Endodermal cell (in vitro differentiated cells): ENCODE measurements at places on chromosomes 2 and 18. TPM values are rescaled to one million over a fixed set of nuclear protein-coding genes. Genes with fewer than 3 reads are reported as not detected.

GRCh38 chr2:104033399-104033798, 820.5 kb upstream of the POU3F3 start:
- H3K36me3 ChIP-seq = no peaks in the 10 kb centered on the region
- H3K4me1 ChIP-seq = no peaks in the 10 kb centered on the region
- H3K27me3 ChIP-seq = no peaks in the 10 kb centered on the region

DNA sequence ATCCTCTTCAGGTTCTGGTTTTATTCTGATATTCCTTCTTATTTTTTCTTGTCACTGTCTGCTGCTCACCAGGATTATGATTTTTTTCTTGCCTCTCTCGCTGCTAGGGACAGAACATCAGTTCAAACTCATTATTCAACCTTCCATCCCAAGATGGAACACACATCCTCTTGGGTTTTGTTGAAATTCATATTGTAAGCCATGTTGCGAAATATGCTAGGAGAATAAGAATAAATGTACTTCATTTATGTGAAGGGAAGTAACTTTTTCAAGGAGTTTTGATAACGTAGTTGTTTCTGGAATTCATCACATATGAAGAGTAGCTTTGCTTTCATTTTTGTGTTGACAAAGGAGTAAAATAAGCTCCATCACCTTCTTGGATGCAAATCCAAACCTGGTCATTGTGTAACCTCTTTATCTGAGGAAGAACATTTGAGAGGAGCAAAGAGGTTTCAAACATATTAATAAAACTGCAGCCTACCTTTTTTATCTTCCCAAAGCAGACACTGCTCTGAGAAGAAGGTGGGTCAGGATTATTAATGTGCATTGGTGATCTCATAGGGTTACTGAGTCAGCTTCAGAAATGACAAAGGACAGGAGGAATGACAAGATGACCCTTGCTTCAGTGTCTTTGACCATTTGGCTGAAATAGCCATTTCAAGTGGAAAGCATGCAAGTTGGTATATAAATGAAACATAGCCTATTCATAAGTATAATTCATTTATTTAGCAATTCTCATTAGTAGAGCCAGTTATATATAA, 280.0 kb downstream of the GULP1 start:
- no peaks in the 10 kb centered on the region for H3K4me1 ChIP-seq
- no peaks in the 10 kb centered on the region for H3K36me3 ChIP-seq
- no peak for DNase-seq
- H3K4me3 ChIP-seq = no peak overlapping the region

- no peak for DNase-seq
- H3K4me3 ChIP-seq = no peak overlapping the region
- H3K27ac ChIP-seq = no peak overlapping the region
Observed at GRCh38 chr2:178514664-178515063, 34.4 kb downstream of the PLEKHA3 start.

DNA sequence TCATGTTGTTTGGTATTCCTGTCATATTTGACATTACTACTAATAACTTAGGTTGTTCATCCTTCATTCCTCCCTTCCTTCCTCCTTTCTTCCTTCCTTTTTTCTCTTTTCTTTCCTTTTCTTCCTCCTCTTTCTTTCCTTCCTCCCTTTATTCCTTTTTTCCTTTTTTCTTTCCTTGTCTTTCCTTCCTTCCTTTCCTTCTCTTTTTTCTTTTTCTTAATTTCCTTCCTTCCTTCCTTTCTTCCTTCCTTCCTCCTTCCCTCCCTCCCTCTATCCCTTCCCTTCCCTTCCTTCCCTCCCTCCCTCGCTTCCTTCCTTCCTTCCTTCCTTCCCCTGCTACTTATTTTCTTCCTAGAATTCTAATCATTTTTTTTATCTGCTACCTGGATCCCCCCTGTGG, 66.1 kb downstream of the CTNNA2 start:
- H3K4me1 ChIP-seq = no peaks in the 10 kb centered on the region
- no peak overlapping the region for H3K27ac ChIP-seq
- H3K4me3 ChIP-seq = no peak overlapping the region
- DNase-seq = no peak

DNA sequence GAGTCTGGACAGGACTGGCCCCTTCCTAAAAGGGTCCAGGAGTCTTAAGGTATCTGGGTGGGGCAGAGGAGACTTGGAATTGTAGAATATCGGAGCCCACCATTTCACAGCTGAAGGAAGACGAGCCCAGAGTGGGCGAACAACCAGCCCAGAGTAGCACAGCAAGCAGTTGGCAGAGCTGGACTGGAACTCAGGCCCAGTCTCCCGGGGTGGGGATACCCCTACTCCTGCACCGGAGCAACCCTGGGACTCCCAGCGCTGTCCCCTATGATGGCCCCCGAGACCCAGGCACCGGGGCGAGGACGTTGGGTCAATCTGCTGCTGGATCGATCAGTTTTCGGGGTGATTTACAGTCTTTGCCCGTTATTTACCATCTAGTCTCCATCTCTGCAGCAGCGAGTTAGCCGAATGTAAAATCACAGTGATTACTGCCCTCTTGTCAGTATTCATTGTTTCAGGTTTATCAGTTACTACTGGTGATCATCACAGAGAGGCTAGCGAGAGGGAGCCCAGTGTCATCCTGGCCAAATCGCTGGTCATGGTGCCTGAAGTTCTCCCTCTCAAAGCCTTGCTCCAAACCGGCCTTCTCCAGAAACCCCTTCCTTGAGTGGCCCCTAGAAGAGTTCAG, 75.3 kb downstream of the SMAD7 start:
- H3K27me3 ChIP-seq = no peaks in the 10 kb centered on the region
- no peak for DNase-seq
- peaks cover 15% of the 10 kb centered on the region for H3K4me1 ChIP-seq
- no peak overlapping the region for H3K4me3 ChIP-seq
- H3K27ac ChIP-seq = no peak overlapping the region
- H3K36me3 ChIP-seq = no peaks in the 10 kb centered on the region

DNA sequence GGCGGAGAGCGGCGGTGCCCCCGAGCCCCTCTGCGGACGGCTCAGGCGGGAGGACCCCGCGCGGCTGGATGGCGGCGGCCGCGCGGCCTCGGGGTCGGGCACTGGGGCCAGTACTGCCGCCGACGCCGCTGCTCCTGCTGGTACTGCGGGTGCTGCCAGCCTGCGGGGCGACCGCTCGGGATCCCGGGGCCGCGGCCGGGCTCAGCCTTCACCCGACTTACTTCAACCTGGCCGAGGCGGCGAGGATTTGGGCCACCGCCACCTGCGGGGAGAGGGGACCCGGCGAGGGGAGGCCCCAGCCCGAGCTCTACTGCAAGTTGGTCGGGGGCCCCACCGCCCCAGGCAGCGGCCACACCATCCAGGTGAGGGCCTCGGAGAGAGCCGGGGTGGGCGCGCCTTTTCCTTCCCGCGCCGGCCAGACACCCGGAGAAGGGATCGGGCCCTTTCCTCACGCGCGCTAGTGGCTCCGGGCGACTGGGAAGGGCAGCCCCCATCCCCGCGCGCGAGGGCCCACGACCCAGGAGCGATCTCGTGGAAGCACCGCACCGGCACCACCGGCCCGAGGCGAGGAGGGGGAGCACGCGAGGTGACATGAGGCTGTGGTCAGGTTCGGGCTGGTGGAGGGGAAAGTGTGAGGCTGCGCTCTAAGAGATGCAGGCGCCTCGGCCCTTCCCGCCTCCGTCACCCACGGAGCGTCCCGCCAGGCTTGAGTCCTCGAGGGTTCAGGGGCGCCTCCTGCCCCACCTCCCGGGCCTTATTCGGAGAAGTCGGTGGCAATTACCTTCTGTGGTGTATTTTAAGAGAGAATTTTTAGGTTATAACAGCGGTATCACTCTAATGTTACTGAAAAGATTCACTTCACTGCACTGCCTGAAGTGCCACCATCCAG, 607 bp downstream of the LAMA3 start:
- no peaks in the 10 kb centered on the region for H3K4me1 ChIP-seq
- H3K36me3 ChIP-seq = no peaks in the 10 kb centered on the region
- peak; percentile 81 for DNase-seq
- peaks cover 48% of the 10 kb centered on the region for H3K27me3 ChIP-seq
- H3K27ac ChIP-seq = no peak overlapping the region
- peak overlapping the region; percentile 72 for H3K4me3 ChIP-seq

- DNase-seq = no peak
- H3K4me1 ChIP-seq = no peaks in the 10 kb centered on the region
- H3K4me3 ChIP-seq = no peak overlapping the region
Observed at GRCh38 chr2:226906163-226906693, 70.4 kb downstream of the RHBDD1 start.

DNA sequence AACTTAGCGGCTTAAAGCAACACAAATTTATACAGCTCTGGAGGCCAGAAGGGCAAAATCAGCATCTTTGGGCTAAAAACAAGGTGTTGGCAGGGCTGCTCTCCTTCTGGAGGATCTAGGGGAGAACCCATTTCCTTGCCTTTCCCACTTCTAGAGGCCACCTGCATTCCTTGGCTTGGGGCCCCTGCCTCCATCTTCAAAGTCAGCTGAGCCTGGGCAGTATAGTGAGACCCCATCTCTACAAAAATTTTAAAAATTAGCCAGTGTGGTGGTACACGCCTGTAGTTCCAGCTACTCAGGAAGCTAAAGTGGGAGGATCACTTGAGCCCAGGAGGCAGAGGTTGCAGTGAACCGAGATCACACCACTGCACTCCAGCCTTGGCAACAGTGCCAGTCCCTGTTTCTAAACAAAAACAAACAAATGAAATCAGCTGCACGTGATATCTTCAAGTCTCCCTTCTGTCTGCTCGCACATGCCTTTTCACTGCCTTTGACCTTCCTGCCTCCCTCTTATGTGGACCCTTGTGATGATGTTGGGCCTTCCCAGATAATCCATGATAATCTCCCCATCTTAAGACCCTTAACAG, 200.6 kb downstream of the ZFP36L2 start:
- peaks cover 14% of the 10 kb centered on the region for H3K27me3 ChIP-seq
- no peak for DNase-seq
- H3K27ac ChIP-seq = no peak overlapping the region
- H3K36me3 ChIP-seq = no peaks in the 10 kb centered on the region

- peaks cover 8% of the 10 kb centered on the region for H3K4me1 ChIP-seq
- H3K4me3 ChIP-seq = no peak overlapping the region
- DNase-seq = no peak
- no peaks in the 10 kb centered on the region for H3K36me3 ChIP-seq
- no peak overlapping the region for H3K27ac ChIP-seq
- peaks cover 16% of the 10 kb centered on the region for H3K27me3 ChIP-seq
Observed at GRCh38 chr2:212913640-212914306, 237.6 kb downstream of the IKZF2 start.

- DNase-seq = peak; percentile 38
- no peaks in the 10 kb centered on the region for H3K4me1 ChIP-seq
- H3K27me3 ChIP-seq = peaks cover 23% of the 10 kb centered on the region
- no peaks in the 10 kb centered on the region for H3K36me3 ChIP-seq
- no peak overlapping the region for H3K4me3 ChIP-seq
Observed at GRCh38 chr2:96541398-96542152, 5.0 kb downstream of the ARID5A start.

- DNase-seq = no peak
- no peaks in the 10 kb centered on the region for H3K4me1 ChIP-seq
- H3K36me3 ChIP-seq = no peaks in the 10 kb centered on the region
Observed at GRCh38 chr2:179764710-179765109, 96.7 kb downstream of the ZNF385B start.

DNA sequence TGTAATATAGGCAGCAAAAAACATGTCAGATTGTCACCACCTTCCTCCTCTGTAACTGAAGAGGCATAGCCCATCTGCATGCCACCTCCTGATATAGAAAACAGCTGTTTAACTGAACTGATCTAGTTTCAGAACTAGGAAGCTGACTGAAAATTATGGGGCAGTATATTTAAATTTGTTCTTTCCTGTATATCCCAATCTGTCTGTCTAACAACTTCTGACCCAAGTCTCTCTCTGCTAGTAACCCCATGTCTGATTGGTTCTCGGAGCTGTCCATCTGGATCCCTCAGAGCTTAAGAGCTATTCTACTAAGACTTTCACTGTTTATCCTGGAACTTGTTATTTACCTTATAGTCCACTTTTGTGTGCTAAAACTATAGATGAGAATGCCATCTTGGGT, 68.2 kb upstream of the SLC35G4 start:
- no peaks in the 10 kb centered on the region for H3K36me3 ChIP-seq
- H3K27ac ChIP-seq = no peak overlapping the region
- no peaks in the 10 kb centered on the region for H3K27me3 ChIP-seq
- DNase-seq = no peak

DNA sequence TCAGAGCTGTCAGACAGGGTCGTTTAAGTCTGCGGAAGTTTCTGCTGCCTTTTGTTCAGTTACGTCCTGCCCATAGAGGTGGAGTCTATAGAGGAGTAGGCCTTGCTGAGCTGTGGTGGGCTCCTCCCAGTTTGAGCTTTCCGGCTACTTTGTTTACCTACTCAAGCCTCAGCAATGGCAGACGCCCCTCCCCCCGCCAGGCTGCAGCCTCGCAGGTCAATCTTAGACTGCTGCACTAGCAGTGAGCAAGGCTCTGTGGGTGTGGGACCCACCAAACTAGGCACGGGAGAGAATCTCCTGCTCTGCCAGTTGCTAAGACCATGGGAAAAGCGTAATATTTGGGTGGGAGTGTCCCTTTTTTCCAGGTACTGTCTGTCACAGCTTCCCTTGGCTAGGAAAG, 86.5 kb downstream of the EFEMP1 start:
- no peaks in the 10 kb centered on the region for H3K36me3 ChIP-seq
- H3K27me3 ChIP-seq = no peaks in the 10 kb centered on the region
- peak overlapping the region; percentile 53 for H3K4me3 ChIP-seq
- peak; percentile 82 for DNase-seq

- H3K27me3 ChIP-seq = no peaks in the 10 kb centered on the region
- peak overlapping the region; percentile 89 for H3K4me3 ChIP-seq
- no peaks in the 10 kb centered on the region for H3K4me1 ChIP-seq
Observed at GRCh38 chr2:85888020-85888683, 638 bp downstream of the ST3GAL5 start.

GRCh38 chr18:11925800-11926481, 17.8 kb upstream of the MPPE1 start:
- no peak for DNase-seq
- no peaks in the 10 kb centered on the region for H3K4me1 ChIP-seq

DNA sequence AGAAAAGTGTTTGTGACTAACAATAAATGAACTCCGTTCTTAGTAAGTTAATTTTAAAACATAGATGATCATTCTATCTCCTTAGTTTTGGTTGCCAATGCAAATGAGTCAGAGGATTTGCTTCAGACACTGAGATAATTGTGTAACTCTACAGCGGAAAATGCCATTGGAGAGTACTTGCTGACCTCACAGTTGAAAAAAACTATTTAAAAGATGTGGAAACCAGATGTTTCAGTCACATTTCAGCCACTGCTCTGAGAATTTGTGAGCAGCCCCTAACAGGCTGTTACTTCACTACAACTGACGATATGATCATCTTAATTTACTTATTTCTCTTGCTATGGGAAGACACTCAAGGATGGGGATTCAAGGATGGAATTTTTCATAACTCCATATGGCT, at the start of gene TNFAIP6:
TSS of gene TNFAIP6 (plus strand) at position 234 of the 400 bp plus-strand sequence. CDS start at position 309, 75 bp downstream.
- DNase-seq = no peak
- H3K27ac ChIP-seq = no peak within 1 kb of the TSS
- H3K27me3 ChIP-seq = no peaks in the 10 kb centered on the region
- no peaks in the 10 kb centered on the region for H3K4me1 ChIP-seq

- H3K27me3 ChIP-seq = no peaks in the 10 kb centered on the region
- no peaks in the 10 kb centered on the region for H3K36me3 ChIP-seq
- no peak overlapping the region for H3K27ac ChIP-seq
- H3K4me3 ChIP-seq = no peak overlapping the region
Observed at GRCh38 chr2:768451-768850, 91.2 kb upstream of the TMEM18 start.

The SIX3 gene
- total RNA-seq = 5.7 and 7.5 TPM in 2 replicates

The UGT1A8 gene
- total RNA-seq = 0.09 TPM in 1 of 2 replicates, not detected in the other

The ANKRD53 gene
- 0.52 and 0.97 TPM in 2 replicates for total RNA-seq

The MARCHF4 gene
- 0.51 to 1.3 TPM (median 0.78 TPM) in 3 replicates for total RNA-seq

The IL1B gene
- not detected in 2 replicates for total RNA-seq

The MGAT4A gene
- total RNA-seq = 7.4 and 8.2 TPM in 2 replicates

The BCL2 gene
- 1.2 and 1.4 TPM in 2 replicates for total RNA-seq

The GPR39 gene
- total RNA-seq = 9.4 to 10.4 TPM (median 9.9 TPM) in 3 replicates

The MOB4 gene
- total RNA-seq = 39.3 to 47.1 TPM (median 42.5 TPM) in 3 replicates
